Dermis lymphatic vessel endothelial cell (primary cell): ENCODE measurements at places on chromosomes 1 and 21. TPM values are rescaled to one million over a fixed set of nuclear protein-coding genes. Genes with fewer than 3 reads are reported as not detected.

KRTAP11-1 gene
- total RNA-seq, result not detected in 2 replicates

KCNK2 gene
- total RNA-seq, result 0.09 and 0.11 TPM in 2 replicates

AGT gene
- under 0.01 TPM in 1 of 2 replicates, not detected in the other for total RNA-seq

S100A7A gene
- total RNA-seq, result not detected in 2 replicates

ZNF496 gene
- total RNA-seq, result 20.4 and 22.8 TPM in 2 replicates

BCAR3 gene
- total RNA-seq, result 31.3 and 36.1 TPM in 2 replicates

TBX15 gene
- 0.11 and 1.0 TPM in 2 replicates for total RNA-seq

SAMD13 gene
- total RNA-seq, result 0.43 and 1.0 TPM in 2 replicates

TMEM51 gene
- total RNA-seq, result 10.4 and 11.3 TPM in 2 replicates

IVL gene
- not detected in 2 replicates for total RNA-seq

EFNA1 gene
- total RNA-seq, result 172 and 255 TPM in 2 replicates

CYP4A22 gene
- total RNA-seq, result not detected in 2 replicates
